ENCODE measurements at places on chromosomes 5 and 9. TPM values are rescaled to one million over a fixed set of nuclear protein-coding genes. Genes with fewer than 3 reads are reported as not detected.
A peak's percentile ranks its signal among the peaks of the same experiment; 100 is the strongest.

Gene CCNO
- not detected for total RNA-seq

Gene FLT4
- 0.68 TPM for total RNA-seq

Gene TMEM252
- not detected for total RNA-seq

DNA sequence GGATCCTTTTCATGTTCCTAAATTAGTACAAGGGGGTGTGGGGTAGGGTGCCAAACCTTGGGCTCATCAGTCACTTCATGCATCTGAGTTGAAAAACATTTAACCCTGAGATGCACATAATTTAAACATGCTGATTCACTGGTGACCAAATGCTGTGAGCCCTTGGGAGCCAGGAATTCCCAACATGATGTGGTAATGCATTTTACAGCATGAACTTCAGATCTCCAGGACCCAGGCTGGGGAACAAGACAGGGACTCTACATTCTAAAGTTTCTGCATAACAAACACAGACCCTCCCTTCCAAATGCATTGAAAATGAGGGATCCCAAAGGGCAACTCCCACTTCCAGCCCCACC lies 322.2 kb downstream of the NDUFS4 start:
- no peak overlapping the region for H3K27ac ChIP-seq
- no peak overlapping the region for H3K4me3 ChIP-seq
- DNase-seq, result no peak

DNA sequence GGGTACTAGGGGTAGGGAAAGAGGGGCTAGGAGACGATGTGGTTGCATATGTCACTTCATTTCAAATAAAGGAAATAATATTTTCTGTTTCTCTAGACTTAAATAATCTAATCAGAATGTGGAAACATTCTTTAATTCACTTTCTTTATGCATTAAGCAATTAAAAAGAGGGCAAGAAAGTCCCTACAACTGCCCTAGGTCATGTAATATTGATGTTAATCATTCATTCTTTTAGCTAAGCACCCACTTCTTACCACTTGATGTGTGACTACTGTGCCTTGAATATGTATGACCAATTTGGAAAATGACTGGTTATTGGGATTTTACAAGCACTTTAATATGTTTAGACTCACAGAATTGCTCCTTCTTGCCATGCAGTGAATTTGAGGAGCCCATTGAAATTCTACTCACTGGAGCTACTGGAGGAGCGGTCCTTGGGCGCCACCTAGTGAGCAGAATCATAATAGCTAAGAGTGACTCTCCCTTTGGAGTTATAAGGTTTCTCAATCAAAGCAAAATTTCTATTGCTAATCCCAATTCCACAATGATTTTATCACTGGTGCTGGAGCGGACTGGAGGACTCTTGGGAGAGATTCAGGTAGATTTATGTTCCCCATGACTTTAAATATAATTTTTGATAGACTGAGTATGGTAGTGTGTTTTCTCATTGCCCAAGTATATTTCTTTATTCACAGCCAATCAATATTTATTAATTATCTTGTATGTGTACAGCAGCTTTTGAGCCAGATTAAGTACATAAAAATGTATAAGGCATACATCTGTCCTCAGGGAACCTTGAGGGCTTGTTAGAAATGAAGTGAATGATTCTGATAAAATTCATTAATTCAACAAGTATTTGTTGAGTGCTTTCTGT lies 225.1 kb downstream of the ADGRV1 start:
- H3K4me1 ChIP-seq, result no peaks in the 10 kb centered on the region
- no peaks in the 10 kb centered on the region for H3K27me3 ChIP-seq
- H3K27ac ChIP-seq, result no peak overlapping the region
- no peaks in the 10 kb centered on the region for H3K36me3 ChIP-seq

DNA sequence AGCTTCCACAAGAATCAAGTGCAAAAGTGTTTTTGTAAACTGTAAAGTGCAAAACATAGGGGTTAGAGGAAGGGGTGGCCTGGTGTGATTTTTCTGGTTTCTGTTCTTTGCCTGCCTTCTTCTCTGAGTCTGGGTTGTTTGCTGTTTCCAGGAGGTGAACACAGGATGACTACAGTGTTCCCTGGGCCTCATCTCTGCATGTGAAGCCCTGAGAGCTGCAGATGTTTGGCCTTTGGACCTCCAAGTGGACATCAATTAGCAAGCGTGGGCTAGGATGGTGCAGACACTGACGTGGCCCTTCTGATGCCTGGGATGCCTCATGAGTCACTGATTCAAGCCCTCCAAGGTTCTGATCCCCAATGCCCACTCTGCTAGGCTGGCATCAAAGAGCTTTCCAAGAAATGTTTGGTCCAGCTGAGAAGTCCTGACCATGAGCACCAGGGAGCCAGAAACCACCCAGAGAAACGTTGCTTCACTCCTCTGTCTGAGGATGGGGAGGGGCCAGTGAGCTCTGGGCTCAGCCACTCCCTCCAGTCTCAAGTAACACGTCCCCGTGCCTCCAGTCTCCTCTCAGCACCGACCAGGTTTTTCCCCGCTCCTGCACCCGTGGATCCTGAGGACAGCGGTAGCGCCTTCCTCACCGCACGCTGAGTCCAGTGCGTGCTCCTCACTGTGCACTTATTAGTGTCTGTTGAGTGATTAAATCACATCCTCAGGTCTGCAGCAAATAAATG lies 7.6 kb downstream of the IL9 start:
- no peak overlapping the region for H3K27ac ChIP-seq
- H3K4me1 ChIP-seq, result peaks cover 4% of the 10 kb centered on the region
- H3K36me3 ChIP-seq, result no peaks in the 10 kb centered on the region

- H3K4me1 ChIP-seq, result no peaks in the 10 kb centered on the region
- H3K4me3 ChIP-seq, result no peak overlapping the region
- H3K27me3 ChIP-seq, result no peaks in the 10 kb centered on the region
- H3K36me3 ChIP-seq, result no peaks in the 10 kb centered on the region
- H3K27ac ChIP-seq, result no peak overlapping the region
- no peak for DNase-seq
These were observed 34.8 kb upstream of the TMEM250 start for GRCh38 chr9:136153381-136154065.

DNA sequence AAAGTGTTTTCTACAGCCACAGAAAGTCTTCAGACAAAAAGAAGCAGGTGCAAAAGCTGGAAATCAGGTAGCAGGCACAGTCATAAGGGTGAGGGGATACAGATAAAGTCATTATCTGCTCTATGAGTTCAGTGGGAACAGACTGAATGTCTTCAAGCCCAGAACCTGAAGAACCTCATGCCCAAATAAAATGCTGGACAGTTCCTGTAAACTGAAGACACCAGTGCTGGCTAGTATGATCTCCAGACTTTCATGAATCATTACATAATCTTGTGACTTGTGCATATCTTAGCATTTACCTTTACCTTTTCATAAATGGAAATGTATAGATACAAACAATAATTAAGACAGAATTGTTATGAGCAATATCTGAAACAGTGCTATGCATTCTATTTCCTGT lies 728.7 kb downstream of the DNAH5 start:
- no peak for DNase-seq
- no peaks in the 10 kb centered on the region for H3K4me1 ChIP-seq
- no peaks in the 10 kb centered on the region for H3K36me3 ChIP-seq
- H3K27me3 ChIP-seq, result no peaks in the 10 kb centered on the region
- H3K4me3 ChIP-seq, result no peak overlapping the region

DNA sequence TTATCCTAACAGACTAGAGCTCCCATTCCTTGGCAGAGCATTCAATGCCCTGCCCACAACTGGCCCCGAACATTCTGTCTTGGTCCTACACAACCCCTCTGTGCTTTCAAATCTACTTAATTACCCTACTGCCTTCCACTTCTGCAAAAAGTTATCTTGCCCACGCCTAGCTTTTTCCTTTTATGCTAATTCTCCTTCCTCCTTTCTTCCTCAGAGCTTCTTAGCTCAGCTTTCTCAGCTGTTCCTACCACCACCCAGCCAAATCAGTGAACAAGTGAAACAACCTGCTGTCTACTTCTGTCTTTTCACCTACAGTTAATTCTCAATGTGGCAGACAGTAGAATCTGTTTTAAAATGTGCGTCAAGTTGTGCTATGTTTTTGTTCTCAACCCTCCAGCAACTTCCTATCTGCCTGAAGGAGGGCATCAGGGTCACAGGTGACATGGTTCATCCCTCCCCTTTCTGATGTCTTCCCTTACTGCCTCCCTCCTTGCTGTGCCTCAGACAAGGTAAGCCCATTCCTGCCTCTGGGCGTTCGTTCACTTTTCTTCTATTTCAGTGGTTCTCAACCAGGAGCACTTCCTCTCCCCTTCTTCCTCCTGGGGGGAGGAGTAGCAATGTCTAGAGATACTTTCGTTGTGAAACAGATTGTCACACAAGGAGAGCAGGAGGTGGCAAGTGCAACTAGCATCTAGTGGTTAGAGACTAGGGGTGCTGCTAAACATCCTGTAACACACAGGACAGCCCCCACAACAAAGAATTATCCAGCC lies 1.3 kb upstream of the REEP5 start:
- DNase-seq, result peak; percentile 30
- no peak overlapping the region for H3K4me3 ChIP-seq
- peaks cover under 1% of the 10 kb centered on the region for H3K36me3 ChIP-seq

Data from natural killer cell (primary cell).